ENCODE measurements at places on chromosomes 1 and 21.
A peak's percentile ranks its signal among the peaks of the same experiment; 100 is the strongest.

- no peak for DNase-seq
Observed at GRCh38 chr1:50936321-50936720, 23.7 kb downstream of the FAF1 start.

DNA sequence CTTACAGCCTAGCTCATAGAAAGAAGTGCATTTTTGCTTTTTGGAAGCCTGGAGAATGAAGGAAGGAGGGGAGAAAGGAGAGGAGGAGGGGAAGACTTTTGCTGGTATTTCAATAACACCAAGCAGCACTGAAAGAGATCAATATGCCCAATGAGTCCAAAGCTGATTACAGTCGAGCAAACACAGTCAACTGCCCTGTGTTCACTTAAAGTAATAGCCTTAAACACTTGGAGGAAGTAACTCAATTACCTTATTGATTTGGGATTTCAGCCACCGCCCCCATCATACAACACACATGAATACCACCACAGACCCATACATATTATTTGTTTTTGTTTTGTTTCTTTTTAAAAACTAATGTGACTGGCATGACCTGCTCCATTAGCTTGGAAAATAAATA lies 23.3 kb upstream of the RXRG start:
- DNase-seq = no peak

DNA sequence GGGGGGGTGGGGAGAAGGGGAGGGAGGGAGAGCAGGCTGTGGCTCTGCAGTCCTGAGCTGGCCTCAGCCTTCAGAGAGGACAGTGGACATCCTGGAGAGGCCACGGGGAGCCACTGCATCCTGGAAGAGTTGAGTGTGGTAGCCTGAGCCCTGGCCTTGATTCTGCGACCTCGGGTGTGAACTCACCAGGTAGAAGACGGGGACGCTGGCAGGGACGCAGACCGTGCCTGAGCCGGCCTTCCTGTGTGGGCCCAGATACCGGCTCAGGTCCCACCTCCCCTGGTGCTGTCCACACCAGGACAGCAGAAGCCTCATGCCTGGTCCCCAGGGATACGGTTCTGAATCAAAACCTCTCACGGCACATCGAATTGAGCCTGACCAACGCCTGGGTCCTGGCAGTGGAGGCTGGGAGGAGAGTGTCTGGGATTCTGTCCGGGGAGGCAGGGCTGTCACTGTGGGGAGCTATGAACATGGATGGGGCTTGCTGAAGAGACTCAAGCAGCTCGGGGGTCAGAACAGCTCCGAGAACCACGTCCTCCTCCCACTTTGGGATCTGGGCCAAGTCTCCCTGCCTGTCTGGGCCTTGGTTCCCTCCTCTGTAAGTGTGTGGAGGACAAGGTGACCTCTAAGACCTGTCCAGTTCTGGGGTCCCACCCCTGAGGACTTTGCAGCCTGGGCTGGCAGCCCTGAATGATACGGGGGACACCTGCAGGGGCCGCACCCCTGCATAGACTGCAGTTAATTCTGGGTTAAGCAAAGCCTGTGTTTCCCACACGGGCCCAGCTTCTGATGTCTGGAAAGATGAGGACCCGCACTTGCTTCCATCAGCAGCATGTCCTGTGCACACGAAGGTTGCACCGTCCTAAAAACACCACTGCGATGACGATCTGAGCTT lies 30.4 kb downstream of the RRP1 start:
- no peak for DNase-seq

DNA sequence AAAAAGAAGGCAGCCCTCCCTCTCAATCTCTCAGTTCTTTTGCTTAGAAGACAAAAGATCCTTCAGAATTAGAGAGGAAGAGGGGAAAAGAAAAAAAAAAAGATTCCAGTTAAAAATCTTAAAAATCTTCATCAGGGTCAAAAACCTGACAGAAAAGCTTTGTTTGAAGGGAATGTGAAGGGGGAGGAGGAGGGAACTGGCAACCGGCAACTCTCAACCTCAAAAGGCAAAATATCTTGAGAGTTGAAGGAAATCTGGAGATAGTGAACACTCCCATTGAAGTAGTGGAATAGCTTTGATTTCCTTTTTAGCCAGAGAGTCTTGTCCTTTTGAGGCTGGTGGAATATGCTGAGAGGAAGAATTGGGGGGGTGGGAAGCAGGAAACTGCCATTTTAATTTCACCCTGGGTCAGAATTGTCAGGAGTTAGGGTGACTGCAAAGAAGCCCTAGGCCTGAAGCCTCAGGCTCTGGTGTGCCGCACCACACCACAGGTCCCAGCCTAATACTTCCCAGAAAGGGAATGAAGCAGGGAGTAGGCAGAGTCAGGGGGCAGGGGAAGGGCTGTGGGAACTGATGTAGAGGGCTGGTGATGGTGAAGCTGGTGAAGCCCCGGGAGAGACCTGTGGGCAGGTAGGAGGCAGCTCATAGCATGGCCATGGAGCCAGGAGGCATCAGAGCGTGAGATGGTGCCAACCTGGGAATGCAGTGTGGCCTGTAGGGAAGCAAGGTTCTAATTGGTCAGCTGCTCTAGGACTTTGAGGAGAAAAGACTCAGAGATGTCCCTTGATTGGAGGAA lies 24.6 kb downstream of the KIRREL1 start:
- no peak for DNase-seq

DNA sequence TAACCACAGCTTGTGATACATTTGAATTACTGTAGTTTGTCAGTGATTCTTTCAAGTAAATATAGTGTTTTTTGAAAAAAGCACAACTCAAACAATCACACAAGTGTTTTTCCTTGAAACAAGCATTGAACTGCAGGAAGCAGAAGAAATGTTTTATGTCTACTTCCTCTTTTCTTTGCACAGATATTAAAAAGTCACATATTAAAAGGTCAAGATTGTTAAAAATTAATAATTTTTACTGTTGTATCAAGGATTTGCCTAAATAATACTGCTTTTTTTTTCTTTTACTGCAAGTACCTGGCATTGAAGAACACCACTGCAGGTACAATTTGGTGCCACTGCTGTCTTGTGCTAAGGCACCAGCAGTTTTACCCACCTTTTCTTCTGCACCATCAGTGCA lies 214.2 kb upstream of the C1orf105 start:
- DNase-seq = no peak

- peak; percentile 29 for DNase-seq
Observed at GRCh38 chr1:205936846-205937586, 6.2 kb downstream of the SLC26A9 start.

DNA sequence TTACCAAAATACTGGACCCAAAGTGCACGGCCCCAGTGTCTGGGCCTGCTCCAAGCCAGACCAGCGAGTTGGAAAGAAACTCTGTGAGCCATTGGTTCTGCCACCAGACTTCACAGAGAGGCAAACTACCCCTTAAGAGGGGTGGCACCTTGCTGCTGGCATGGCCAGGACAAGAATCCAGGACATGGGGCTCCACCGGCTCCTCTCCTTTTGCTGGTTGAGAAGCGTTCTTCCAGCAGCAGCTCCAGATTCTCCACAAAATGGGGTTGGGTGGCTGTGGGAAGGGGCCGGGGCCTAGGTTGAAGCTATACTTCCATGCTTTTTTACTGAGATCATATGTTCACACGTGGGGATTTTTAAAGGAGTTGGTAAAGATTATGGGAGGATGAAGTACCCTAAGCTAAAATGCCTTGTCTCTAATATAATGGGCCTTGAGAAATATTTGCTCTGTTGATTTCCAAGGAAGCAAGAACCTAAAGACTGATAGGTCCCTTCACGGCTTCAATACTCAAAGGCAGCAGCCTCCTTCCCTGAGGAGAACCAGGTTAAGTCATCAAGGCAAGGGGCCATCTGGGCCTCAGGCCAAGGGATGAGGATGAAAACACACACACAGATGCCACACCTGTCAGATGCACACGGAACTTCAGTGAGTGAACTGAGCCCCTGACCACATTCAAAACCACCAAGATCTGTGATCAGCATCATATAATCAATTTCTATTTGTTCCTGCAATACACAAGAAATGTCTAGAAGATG lies 3.1 kb downstream of the C1orf198 start:
- no peak for DNase-seq

DNA sequence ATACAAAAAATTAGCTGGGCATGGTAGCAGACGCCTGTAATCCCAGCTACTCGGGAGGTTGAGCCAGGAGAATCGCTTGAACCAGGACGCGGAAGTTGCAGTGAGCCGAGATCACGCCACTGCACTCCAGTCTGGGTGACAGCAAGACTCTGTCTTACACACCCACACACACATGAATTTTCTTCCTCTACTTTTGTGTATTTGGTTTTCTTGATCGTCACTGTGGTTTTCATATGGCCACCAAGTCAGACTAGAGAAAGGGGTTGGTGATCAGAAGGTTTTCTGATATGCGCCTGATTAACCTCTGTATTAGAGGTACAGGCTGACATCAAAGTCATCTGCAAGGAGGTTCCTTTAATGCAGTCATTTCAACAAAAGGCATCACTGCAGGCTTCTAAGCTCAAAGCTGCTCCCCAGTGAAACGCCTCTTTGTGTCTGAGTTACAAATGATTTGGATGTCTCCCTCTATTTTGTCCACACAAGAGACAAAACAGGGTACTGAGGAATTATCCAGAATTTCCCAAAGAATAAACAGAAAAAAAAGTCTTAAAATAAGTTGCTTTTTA lies 11.1 kb downstream of the SH2D1B start:
- no peak for DNase-seq

GRCh38 chr1:84871181-84871580 lies 21.8 kb downstream of the LPAR3 start:
- DNase-seq = no peak

DNA sequence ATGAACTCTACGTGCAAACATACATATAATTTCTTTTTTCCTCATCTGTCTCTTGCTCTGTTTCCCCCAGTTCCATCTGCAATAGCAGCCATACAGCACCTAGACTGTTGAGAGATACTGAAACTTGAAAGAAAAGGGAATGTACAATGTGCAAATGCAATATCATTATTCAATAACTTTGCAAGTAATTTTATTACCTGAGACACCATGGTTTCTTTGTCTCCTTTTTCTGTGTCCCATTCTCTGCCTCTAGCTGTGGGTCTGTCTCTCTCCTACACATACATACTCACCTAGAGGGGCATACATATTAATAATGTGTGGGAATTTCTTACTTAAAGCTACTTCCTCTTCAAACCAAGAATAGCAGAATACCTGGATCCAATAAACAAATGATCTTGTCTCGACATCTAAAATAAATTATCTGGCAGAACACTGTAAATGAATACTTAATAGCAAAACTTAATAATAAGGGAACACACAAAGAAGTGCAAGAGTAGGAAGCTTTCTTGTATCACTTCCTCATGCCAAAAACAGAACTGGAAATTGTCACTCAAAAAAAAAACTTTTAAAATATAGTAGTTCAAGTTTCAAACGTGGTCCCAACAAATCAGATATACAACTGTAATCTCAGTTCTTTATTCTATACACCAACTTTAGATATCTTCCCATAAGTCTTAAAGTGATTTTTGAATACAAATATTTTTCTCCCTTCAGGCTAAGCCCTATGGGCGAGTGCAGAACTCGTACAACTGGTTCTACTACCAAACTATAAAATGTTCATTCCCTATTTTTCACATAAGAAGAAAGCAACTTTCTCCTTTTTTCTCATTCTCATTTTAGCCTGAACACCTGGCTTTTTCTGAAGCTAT lies 194.6 kb downstream of the NRIP1 start:
- DNase-seq = no peak

DNA sequence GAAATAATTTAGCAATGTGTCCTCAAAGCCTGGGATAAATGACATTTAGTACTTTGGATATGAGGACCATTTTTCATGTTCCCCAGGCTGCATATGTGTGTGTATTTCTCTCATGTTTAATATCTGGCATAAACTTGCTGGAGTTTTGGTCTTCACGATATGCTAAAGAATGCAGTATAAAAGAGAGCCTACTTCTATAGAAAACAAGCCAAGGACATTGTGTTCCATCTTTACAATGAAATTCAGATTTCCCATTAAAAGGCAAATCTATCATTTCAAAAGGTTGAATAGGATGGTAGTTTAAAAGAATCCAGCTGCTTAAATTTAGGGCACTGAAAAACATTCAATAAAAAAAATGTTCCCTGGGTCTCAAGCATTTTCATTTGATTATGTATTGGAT lies 169.0 kb upstream of the C1orf105 start:
- DNase-seq = no peak

DNA sequence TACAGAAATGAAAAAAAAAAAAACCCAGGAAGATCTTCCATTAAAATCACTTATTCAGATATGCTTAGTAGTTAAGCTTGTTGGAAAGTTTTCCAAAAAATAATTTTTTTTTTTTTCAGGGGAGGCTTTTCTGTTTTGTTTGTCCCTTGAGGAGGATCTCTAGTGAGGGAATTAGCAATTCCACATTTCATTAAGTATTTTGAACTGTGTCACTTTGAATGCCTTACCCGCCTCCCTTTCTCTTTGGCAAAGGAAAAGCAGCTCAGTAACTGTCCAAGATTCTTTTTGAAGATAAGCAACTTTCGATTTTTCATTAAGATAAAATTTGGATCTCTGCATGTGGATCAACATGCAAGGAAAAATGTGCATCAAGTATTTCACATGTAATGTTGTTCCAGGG lies 1.8 kb downstream of the NTNG1 start:
- DNase-seq = no peak

- no peak for DNase-seq
Observed at GRCh38 chr1:33971913-33972312, 108.0 kb downstream of the HMGB4 start.

- no peak for DNase-seq
Observed at GRCh38 chr21:36202726-36203602, 46.3 kb downstream of the DOP1B start.

All from SW480 (cell line).